ENCODE measurements at places on chromosomes 2 and 18. TPM values are rescaled to one million over a fixed set of nuclear protein-coding genes. Genes with fewer than 3 reads are reported as not detected.

Gene MC4R
- 0.16 TPM for total RNA-seq

Gene LRP1B
- total RNA-seq = 0.03 TPM

Gene ABCG5
- total RNA-seq = not detected

Gene TNFAIP6
- total RNA-seq = 14.8 TPM

Gene TOGARAM2
- total RNA-seq = 1.5 TPM

Gene IL36RN
- total RNA-seq = not detected

Gene POTEI
- not detected for total RNA-seq

Gene ZNF396
- 3.5 TPM for total RNA-seq

Gene INHA
- 0.37 TPM for total RNA-seq

Gene NT5DC4
- total RNA-seq = 0.60 TPM

Gene AOX1
- total RNA-seq = 29.4 TPM

Gene KRTCAP3
- total RNA-seq = 34.0 TPM

Gene NEU4
- not detected for total RNA-seq

Gene LIPG
- 26.0 TPM for total RNA-seq

Gene PLGLB1
- 1.3 TPM for total RNA-seq
